ENCODE measurements at places on chromosomes 1 and 21. TPM values are rescaled to one million over a fixed set of nuclear protein-coding genes. Genes with fewer than 3 reads are reported as not detected.

The PKP1 gene
- not detected for total RNA-seq

The CD52 gene
- not detected for total RNA-seq

The PTPRF gene
- total RNA-seq = 58.5 TPM

The LCE1B gene
- not detected for total RNA-seq

The FNDC10 gene
- 0.15 TPM for total RNA-seq

The RXFP4 gene
- not detected for total RNA-seq

The DMRTA2 gene
- not detected for total RNA-seq

The FABP3 gene
- total RNA-seq = 9.0 TPM

The PTPN22 gene
- 5.2 TPM for total RNA-seq

The IVL gene
- total RNA-seq = not detected

The C1QC gene
- not detected for total RNA-seq

The DENND4B gene
- total RNA-seq = 12.0 TPM

The FMO1 gene
- total RNA-seq = not detected

The MFAP2 gene
- total RNA-seq = 16.3 TPM

The TFF2 gene
- total RNA-seq = not detected

The AXDND1 gene
- total RNA-seq = under 0.01 TPM

The PLEKHN1 gene
- 0.30 TPM for total RNA-seq

Measured in epithelial cell of umbilical artery (primary cell).